ENCODE measurements at places on chromosomes 11 and 22. TPM values are rescaled to one million over a fixed set of nuclear protein-coding genes. Genes with fewer than 3 reads are reported as not detected.

DNA sequence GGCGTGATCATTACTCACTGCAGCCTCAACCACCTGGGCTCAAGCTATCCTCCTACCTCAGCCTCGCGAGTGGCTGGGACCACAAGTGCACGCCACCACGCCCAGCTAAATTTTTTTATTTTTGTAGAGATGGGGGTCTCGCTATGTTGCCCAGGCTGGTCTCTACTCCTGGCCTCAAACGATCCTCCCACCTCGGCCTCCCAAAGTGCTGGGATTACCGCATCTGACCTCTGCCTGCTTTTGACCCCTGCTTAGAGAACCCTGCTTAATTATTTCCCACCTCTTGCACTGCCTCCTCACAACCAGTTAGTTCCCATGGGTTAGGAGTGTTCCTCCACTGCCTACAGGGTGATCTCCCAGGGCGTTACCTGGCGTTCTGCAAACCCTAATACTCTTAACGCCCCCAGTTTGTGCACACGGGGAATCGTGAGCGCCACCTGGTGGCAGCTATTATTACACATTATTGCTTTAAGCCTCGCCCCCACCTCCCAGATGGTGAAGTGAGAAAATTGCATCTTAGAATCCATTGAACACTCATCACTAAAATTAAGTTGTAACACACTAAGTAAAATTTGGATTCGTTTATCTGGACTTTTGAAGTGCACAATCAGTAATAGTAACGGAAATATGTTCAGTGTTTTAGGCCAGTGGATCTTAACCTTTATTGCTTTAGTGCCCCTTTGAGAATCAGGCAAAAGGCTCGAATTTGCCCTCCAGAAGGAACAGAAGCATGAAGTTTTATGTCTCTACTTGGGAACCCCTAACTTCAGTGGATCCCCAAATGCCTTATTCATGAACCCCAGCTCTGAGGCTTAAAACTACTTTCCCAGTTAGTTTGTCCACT is 61.4 kb upstream of the ASPHD2 start:
- no peak overlapping the region for H3K4me3 ChIP-seq
- peak; percentile 69 for DNase-seq
- no peak overlapping the region for H3K27ac ChIP-seq
- peaks cover 36% of the 10 kb centered on the region for H3K27me3 ChIP-seq
- no peaks in the 10 kb centered on the region for H3K36me3 ChIP-seq

Gene CLDN5
- 0.30 TPM for total RNA-seq

Gene PRAME
- total RNA-seq: 0.14 TPM

Gene SCGB2A2
- total RNA-seq: not detected

DNA sequence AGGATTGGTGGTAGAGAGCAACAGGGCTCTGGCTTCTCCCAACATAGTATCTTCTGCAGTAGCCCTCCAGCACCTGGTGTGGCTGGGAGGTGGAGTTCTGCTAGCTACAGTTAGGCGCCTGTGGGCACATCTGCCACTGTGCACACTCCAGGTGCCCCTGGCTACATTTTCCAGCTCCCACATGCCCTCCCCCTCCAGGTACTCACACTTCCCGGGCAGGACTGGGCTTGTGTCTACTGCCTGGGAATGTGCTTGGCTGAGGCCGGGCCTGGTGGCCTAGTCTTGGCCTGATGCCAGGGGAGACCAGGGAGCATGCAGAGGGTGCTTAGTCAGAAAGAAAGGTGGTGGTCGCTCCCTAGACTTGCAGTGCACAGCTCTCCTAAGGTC is 15.8 kb downstream of the PHLDB1 start:
- H3K4me1 ChIP-seq: peaks cover 15% of the 10 kb centered on the region
- no peak overlapping the region for H3K27ac ChIP-seq
- peaks cover 4% of the 10 kb centered on the region for H3K27me3 ChIP-seq
- H3K4me3 ChIP-seq: no peak overlapping the region

DNA sequence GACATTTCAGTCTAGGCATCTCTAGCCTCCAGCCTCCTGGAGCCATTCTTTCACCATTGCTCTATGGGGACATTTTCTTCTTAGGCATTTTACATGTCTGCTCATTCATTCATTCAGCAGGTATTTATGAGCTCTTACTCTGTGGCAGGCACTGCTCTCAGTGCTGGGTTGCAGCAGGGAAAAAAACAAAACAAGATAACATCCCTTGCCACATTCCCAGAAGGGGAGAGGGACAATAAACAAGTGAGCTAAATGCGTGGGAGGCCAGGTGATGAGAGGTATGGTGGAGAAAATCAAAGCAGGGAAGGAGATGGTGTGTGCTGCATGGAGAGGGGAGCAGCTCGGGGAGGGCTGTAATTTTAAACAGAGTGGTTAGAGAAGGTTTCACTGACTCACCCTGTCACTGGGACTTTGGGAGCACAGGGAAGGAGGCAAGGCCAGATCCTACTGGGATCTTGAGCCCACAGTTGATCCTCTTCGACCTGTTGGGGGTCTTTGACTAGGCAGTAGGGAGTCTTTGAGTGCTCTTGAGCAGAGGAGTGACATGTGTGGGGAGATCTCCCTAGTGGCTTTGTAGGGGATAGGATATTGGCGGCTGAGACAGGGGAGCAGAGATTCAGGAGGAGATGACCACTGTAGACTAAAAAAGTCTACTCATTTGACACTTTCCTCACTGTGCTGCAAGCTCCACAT is 17.0 kb downstream of the MICAL2 start:
- no peak overlapping the region for H3K27ac ChIP-seq
- no peaks in the 10 kb centered on the region for H3K27me3 ChIP-seq
- H3K4me3 ChIP-seq: no peak overlapping the region
- DNase-seq: no peak
- peaks cover 17% of the 10 kb centered on the region for H3K36me3 ChIP-seq

DNA sequence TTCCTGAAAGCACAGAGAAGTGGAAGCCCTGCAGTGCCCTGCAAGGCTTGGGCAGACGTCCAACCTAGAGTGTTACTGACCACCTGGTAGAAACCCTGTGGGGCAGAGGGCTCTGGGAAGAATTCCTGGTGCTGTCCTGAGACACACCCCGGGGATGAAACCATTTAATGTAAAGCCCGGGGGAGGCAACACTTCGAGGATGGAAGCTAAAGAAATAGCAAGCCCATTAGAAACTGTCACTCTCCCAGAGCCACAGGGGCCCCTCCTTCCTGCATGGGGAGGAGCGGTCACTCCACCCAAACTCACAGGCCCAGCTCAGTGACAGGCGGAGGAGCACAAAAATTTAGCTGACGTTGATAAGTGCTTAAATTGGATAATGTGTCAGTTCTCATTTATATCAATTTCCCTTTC is 57.6 kb downstream of the NRXN2 start:
- H3K36me3 ChIP-seq: no peaks in the 10 kb centered on the region
- H3K4me3 ChIP-seq: no peak overlapping the region
- no peaks in the 10 kb centered on the region for H3K4me1 ChIP-seq
- peaks cover 5% of the 10 kb centered on the region for H3K27me3 ChIP-seq
- no peak overlapping the region for H3K27ac ChIP-seq
- DNase-seq: no peak

DNA sequence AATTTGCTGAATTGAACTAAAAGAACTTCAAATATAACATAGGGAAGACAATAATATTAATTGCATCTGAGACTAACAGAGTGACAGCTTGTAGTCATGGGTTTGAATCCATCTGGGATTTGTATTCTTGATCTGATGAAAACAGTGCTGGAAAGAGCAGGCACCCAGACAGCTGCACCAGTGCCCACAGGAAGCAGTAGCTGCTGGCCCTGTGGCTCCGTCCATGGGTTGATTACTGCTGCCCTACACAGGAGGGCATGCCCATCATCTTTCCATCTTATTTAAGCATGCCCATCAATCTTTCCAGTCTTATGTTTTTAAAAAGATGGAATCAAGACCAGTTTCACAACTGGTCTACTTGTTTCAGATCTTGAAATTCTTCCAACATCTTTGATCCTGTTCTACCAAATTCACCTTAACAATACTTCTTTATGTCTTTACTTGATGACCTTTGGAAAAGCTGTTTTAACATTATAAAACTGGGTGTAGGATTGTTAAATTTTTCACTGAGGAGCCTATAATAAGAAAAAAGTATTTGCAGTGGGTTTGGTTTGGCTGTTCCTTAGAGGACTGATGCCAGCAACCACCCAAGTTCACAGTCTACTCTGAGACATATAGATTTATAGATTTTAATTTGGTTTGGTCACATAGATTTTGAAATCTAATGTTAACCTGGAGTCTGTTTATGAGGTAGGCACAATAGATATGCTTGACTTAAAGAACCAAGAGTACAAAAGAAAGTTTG is 761 bp upstream of the NXPE4 start:
- H3K4me1 ChIP-seq: no peaks in the 10 kb centered on the region
- H3K27ac ChIP-seq: no peak overlapping the region
- H3K4me3 ChIP-seq: no peak overlapping the region
- peaks cover 9% of the 10 kb centered on the region for H3K27me3 ChIP-seq

- H3K27ac ChIP-seq: no peak overlapping the region
- DNase-seq: no peak
- H3K4me3 ChIP-seq: no peak overlapping the region
- no peaks in the 10 kb centered on the region for H3K36me3 ChIP-seq
- H3K27me3 ChIP-seq: peaks cover 19% of the 10 kb centered on the region
These were observed 33.7 kb downstream of the IGF2 start for GRCh38 chr11:2105511-2105910.

- H3K27me3 ChIP-seq: peaks cover 8% of the 10 kb centered on the region
- DNase-seq: no peak
- H3K36me3 ChIP-seq: no peaks in the 10 kb centered on the region
- H3K4me1 ChIP-seq: peaks cover 20% of the 10 kb centered on the region
- H3K4me3 ChIP-seq: no peak overlapping the region
- no peak overlapping the region for H3K27ac ChIP-seq
These were observed 114.7 kb downstream of the RBFOX2 start for GRCh38 chr22:35913925-35914324.

DNA sequence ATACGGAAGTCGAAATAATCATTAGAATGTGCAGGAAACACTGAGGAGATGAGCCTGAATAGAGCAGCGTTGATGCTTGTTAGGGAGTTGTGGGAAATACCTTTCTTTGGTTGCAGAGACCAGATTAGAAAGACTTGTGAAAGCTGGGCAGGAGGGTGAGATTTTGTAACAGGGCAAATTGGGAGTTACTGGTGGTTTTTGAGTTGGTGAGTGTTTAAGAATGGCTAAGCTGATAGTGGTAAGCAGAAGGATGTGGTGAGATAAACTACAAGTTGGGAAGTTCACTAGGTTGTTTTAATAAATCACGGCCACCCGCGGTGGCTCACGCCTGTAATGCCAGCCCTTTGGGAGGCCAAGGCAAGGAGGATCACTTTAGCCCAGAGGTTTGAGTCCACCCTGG is 34.4 kb downstream of the MCAM start:
- no peak for DNase-seq
- peaks cover 2% of the 10 kb centered on the region for H3K36me3 ChIP-seq
- H3K4me3 ChIP-seq: no peak overlapping the region
- peaks cover 19% of the 10 kb centered on the region for H3K4me1 ChIP-seq
- H3K27ac ChIP-seq: peak overlapping the region; percentile 15

- no peak for DNase-seq
- no peak overlapping the region for H3K4me3 ChIP-seq
- H3K27me3 ChIP-seq: peaks cover 1% of the 10 kb centered on the region
- no peaks in the 10 kb centered on the region for H3K4me1 ChIP-seq
These were observed 240.1 kb downstream of the ST3GAL4 start for GRCh38 chr11:126595560-126595959.

- no peak overlapping the region for H3K27ac ChIP-seq
- DNase-seq: no peak
- no peak overlapping the region for H3K4me3 ChIP-seq
- no peaks in the 10 kb centered on the region for H3K27me3 ChIP-seq
- peaks cover 5% of the 10 kb centered on the region for H3K4me1 ChIP-seq
- H3K36me3 ChIP-seq: peaks cover 2% of the 10 kb centered on the region
These were observed 132.8 kb downstream of the ATXN10 start for GRCh38 chr22:45804319-45804985.

GRCh38 chr22:23834793-23835483 is 3.9 kb downstream of the DERL3 start:
- H3K36me3 ChIP-seq: peaks cover 3% of the 10 kb centered on the region
- no peak overlapping the region for H3K27ac ChIP-seq
- no peak overlapping the region for H3K4me3 ChIP-seq
- peaks cover 23% of the 10 kb centered on the region for H3K4me1 ChIP-seq
- no peak for DNase-seq

Gene OR52I1
- total RNA-seq: not detected

Gene RAB6A
- total RNA-seq: 73.7 TPM

DNA sequence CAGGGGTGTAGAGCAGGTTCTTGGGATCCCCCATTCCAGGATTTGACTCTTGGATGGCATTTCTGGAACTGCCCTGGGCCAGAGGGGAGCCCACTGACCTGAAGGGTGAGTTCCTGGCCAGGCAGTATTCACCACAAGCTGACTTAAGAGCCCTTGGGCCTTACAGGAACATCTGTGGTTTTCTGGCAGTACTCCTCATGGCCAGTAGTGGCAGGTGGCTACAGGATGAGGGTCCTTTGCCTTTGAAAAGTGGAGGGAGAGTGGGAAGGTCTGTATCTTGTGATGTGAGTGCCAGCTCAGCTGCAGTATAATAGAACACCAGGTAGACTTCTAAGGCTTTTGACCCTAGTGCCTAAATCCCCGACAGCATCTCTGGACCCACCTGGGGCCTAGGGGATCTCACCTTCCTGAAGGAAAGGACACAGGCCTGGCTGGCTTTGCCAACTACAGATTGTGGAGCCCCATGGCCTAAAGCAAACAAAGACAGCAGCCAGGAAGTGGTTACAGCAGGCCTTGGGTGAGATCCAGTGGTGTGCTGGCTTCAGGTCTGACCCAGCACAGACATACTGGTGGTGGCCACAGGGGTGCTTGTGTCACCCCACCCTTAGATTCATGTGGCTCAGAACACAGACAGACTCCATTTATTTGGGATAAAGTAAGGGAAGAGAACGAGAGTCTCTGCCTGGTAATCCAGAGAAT is 9.0 kb downstream of the OR51S1 start:
- DNase-seq: no peak
- H3K36me3 ChIP-seq: no peaks in the 10 kb centered on the region

DNA sequence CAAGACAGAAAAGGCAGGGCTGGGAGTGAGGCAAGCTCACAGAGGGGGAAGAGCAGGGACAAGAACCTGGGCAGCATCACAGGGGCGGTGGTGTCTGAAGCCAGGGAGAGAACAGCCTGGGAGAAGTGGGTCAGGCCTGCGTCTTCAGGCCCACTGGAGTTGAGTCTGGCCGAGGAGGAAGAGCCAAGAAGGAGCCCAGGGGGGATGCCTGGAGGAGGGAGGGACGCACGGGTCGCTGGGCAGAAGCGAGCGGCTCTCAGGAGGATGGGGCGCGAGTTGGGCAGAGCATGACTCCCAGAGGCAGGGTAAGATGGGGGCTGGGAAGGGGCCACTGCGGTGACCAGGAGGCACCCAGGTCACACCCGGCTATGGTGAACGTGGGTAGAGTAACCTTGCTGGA is 18.5 kb downstream of the LRFN4 start:
- no peak overlapping the region for H3K27ac ChIP-seq
- H3K27me3 ChIP-seq: no peaks in the 10 kb centered on the region
- no peaks in the 10 kb centered on the region for H3K36me3 ChIP-seq
- no peak overlapping the region for H3K4me3 ChIP-seq

GRCh38 chr11:85651118-85651517 is 3.4 kb downstream of the TMEM126A start:
- peak overlapping the region; percentile 86 for H3K27ac ChIP-seq
- H3K36me3 ChIP-seq: peaks cover 5% of the 10 kb centered on the region
- no peak for DNase-seq
- H3K27me3 ChIP-seq: no peaks in the 10 kb centered on the region
- H3K4me1 ChIP-seq: peaks cover 37% of the 10 kb centered on the region

Gene IFITM10
- total RNA-seq: 0.91 TPM

Measured in activated T-cell treated with anti-CD3 and anti-CD28 coated beads, Interleukin-2, amount 50 U/mL, for 72 hours (primary cell).